ENCODE measurements at places on chromosomes 7 and 10.

GRCh38 chr7:105643384-105643783 lies 62.1 kb upstream of the EFCAB10 start:
- DNase-seq = no peak

DNA sequence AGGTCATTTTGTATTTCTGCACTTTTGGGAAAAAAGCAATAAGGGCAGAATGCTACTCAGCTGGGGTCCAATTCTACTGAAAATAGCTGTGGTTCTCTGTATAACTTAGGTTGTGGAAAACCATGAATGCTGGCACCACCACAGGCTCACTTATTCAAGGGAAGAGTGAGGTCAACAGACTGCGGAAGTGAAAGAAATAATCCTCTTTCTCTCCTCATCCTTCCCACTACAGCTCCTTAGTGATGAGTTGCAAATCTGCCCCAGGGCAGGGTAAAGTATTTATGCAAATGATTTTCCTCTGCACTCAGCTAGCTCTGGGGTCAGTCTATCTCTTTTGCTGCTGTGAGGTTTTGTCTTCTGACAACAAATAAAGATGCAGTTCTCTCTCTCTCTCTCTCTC lies 74.1 kb upstream of the PTPRZ1 start:
- DNase-seq = no peak

GRCh38 chr10:131058799-131059198 lies 252.7 kb downstream of the TCERG1L start:
- no peak for DNase-seq

DNA sequence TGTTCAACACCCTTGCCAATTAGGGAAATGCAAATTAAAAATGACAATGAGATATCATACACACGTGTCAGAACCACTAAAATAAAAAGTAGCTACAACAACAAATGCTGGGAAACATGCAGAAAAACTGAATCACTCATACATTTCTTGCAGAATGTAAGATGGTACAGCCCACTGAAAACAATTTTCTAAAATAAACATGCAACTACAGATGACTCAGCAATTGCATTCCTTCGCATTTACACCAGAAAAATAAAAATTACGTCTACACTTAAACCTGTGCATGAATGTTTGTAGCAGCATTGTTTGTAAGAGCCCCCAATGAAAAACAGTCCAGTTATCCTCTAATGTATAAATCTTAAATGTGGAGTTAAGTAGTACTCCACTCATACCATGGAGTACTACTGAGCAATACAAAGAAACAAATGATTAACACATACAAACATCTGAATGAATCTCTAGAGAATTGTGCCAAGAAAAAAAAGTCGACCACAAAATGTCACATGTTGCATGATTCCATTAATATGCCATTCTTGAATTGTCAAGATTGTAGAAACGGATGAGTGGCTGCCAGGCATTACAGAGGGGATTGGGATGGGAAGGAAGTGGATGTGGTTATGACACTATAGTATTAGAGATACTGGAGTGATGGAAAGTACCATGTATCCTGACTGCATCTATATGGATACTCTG lies 134.6 kb upstream of the NPSR1 start:
- DNase-seq = no peak

DNA sequence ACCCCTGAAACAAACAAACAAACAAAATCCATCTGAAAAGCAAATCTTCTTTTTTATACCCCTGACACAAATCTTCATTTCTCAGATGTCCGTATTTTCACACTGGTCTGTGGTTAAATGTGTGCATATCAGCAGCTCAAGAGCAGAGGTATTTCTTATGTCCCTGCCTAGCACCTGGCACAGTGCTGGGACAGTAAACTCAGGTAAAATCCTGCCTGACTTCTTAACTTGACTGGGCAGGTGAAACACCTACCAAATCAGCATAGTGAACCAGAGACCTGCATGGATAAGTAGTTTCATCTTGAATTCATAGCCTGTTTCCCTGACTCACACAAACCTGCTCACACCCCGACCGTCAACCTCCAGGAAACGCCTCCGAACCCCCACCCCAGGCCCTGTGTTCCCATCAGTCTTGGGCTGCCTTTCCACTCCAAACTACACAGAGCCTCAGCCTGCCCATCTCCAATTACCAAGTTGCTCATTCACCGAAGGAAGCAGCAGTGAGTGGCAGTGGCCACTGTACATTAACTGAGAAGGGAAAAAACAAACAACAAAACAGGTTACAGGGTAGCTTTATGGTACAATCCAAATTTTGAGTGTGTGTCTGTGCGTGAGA lies 109.9 kb downstream of the HECTD2 start:
- DNase-seq = no peak
